NCI-H2029 (cell line): ENCODE measurements at places on chromosomes 16 and 17.

DNA sequence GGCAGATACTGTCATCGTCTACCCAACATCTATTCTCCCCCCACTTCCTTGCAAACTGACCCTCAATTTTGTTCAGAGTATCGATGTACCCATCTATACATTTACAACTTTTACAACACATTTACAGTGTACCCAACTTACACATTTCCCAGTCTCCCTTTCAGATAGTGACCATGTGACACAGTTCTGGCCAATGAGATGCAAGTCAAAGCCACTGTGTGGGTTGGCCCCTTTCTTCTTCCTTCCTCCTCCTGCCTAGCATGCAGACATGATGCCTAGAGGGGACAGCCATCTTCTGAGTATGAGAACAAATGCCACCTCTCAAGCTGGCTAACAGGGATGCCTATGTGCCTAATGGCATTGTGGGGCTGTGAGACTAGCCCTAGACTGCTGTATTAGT, 11.3 kb upstream of the NFAT5 start:
- no peak for DNase-seq

- no peak for DNase-seq
Measured at GRCh38 chr17:77343031-77343800, 202.4 kb downstream of the SEC14L1 start.

GRCh38 chr17:61837175-61838051, 25.9 kb downstream of the BRIP1 start:
- peak; percentile 12 for DNase-seq

DNA sequence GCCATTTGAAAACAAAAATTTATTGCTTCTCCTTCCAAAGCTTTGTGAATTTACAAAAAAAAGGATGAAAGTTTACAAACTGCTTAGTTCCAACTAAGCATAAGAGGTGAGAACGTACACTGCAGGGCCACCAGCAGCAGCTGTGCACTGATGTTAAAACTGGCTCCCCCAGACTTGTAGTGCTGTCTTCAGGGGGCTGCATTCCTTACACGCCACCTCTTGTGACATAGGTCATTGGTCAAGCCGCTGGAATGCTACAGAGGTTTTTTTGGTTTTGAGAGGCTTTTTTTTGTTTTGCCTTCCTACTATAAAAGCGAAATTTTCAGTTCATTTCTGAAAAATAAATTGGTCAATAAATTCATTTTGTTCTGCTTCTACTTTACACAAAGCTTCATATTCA, 6.9 kb downstream of the IFT20 start:
- DNase-seq, result no peak

DNA sequence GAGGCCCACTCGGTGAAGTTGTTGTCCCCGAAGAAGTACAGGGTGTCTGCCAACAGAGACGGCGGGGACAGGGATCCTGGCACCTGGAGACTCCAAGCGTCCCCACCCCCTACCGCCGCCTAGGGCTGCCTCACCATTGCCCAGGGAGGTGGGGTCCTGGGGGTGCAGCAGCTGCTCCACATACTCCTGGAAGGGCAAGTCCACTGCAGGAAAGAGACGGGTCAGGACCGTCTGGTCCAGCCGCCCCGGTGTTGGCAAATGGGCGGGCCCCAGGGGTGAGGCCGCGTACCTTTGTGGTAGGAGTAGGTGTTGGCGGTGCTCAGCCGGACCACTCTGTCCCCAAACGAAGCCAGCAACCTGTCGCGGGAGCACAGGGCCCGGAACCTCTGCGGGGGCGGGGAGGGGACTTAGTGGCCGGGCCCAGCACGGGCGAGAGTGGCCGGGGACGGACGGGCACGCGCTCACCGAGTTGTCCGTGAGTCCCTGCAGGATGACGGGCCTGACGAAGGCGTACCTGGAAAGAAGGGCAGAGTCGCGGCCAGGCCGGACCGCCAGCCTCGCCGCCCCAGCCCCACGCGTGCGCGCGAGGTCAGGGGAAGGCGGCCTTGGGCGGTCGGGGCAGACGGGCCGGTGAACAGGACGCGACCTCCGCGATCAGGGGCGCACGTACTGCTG, 601 bp downstream of the JMJD8 start:
- no peak for DNase-seq

- DNase-seq, result peak; percentile 4
Measured at GRCh38 chr17:47225436-47225858, 16.3 kb downstream of the MYL4 start.

DNA sequence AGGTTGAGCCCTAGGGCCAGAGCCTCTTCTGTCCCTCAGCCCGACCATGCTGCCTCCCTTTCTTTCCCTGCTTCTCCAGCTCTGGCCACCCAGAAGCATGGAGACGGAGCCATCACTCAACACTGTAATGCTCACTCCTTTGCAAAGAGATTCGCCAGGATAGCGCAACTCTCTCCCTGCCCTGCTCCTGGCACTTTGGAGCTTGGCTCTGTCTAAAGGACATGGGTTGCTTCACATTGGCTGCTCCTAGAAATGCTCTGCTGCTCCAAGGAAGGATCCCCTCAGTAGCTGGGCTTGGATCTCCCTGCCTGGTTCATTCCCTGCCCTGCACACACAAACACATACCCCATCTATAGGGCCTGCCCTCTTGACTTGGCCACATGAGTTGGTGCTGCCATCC, 76.0 kb downstream of the CLEC16A start:
- DNase-seq, result no peak

- no peak for DNase-seq
Measured at GRCh38 chr17:55086635-55087058, 118.1 kb downstream of the STXBP4 start.

DNA sequence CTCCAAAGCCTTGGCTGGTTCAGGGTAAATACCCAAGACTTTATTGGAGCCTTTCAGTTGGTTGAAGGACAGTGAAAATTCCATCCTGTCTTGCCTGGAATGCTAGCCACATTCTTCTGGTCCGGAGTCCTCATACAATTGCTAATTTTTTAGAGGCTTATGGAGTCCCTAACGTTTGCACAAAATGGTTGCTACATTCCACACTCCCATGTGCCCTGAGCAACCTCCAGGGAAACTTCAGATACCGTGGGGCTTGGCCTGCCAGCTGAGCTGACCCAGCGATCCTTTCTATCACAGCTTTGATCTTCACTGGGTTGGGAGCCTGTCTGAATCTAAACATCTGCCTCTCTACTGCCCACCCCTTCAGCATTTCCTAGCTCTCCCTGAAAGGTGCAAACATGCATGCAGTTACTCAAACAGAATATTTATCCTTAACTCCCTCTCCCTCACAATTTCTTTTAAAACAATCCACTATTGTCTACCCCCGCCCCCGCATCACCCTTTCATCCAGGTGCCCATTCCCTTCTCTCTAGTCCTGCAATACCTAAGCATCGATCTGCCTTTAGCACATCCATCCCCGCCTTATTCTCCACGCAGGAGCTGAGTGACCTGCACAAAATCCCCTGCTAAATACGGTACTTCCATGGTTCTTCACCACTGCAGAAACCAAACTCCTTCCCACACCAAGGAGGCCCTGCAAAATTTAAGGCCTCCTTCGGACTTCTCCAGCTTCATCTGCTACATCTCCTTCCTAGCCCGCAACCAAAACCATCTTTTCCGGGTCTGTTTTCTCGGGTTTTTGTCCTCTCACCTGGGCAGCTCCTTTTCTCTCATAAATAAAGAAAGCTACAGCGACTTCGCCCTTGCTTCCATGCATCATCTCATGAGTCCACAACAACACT, 810 bp upstream of the GAN start:
- no peak for DNase-seq

- DNase-seq, result peak; percentile 81
Measured at GRCh38 chr16:27363797-27364196, 38.2 kb upstream of the IL21R start.

GRCh38 chr17:58020401-58020800, 13.4 kb upstream of the SRSF1 start:
- DNase-seq, result no peak

GRCh38 chr17:13520899-13521572, 80.7 kb downstream of the HS3ST3A1 start:
- DNase-seq, result no peak

DNA sequence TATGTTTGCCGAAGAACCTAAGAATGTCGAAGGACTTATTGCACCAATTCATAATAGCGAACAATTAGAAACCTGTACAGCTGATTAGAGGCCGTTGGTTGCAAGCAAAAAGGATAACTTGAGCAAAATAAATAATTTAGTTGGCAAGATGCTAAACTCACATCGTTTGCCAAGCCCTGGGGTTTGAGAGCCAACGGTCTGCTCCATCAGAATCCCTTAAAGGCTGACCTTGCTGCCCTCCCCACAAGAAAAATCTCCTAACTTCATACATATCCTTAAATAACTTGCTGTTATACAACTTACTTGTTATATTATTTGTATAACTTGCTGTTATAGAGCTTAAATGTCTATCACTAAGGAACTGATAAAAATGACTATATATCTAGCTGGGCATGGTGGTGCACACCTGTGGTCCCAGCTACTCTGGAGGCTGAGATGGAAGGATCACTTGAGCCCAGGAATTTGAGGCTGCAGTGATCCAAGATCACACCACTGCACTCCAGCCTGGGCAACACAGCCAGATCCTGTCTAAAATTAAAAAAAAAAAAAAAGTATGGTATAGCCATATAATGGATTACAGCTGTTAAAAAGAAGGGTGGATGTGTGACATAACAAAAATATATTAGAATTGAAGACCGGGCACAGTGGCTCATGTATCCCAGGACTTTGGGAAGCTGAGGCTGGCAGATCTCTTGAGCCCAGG, 1.9 kb upstream of the TRIM37 start:
- no peak for DNase-seq

DNA sequence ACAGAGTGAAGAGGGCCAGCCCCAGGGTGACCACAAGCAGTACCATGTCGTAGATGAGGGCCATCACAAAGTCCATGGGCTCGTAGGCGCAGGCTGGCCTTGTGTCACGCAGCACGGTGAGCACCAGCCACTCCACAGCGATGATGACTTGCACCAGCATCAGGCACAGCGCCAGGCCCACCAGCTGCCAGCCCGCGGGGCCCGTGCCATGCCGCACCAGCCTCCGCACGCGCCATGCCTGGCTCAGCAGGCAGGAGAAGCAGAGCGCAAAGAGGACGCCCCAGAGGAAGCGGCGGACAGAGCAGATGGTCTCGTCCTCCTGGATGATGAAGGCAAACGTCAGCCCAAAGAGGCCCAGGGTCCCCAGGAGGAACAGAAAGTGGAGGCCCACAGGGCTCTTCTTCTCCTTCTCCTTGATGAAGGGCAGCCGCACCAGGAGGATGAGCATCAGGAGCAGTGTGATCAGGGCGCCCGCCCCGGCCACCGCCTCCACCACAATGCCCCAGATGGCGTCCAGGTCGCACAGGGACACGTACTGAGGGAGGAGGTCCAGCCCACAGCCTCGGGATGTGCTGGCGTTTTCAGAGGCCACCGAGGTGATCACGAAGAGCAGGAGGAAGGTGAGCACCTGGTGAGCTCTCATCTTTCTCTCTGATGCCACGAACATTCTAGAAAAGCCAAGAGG, 12.3 kb downstream of the GPRC5B start:
- no peak for DNase-seq

GRCh38 chr16:12500771-12501170, 302.9 kb downstream of the CPPED1 start:
- peak; percentile 55 for DNase-seq

DNA sequence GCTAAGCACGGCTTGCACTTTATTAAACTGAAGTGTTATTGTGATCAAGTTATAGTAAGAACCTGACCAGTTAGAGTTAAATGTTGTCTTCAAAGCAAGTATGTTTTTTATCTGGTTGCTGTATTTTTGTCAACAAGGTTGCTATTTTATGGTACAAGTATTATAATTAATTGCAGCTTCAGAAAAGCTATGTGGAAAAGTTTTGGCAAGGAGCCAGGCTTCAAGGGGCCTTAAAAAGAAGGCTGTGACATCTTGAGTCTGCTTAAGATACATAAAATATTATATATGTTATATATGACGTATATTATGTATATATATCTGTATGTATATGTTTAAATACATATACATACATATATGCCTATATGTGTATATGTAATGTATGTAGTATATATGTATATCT, 1461.2 kb upstream of the CDH8 start:
- DNase-seq, result no peak

GRCh38 chr16:7804635-7805195, 472.1 kb downstream of the RBFOX1 start:
- DNase-seq, result no peak

- no peak for DNase-seq
Measured at GRCh38 chr16:74607310-74607961, 522 bp upstream of the GLG1 start.

GRCh38 chr17:56914581-56915273, 878 bp upstream of the TRIM25 start:
- DNase-seq, result no peak

DNA sequence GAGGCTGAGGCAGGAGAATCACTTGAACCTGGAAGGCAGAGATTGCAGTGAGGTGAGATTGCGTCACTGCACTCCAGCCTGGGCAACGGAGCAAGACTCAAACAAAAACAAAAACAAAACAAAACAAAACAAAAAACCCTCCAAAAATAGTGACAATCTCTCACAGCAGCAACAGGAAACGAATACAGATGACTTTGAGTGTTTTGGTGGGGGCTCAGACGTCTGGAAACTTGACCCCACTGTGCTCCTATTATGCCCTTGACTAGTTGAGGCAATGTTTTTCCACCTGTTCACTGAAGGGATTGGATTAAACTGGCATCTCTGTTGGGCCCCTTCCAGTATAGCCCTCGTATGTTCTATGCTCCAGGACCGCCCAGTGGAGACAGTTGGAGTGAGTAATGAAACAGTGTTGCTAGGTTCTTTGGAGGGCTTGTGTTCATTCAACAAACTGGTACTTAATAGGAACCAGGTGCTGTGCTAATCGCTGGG, 167.0 kb downstream of the UTP18 start:
- peak; percentile 94 for DNase-seq
